OCI-M1 (cell line): ENCODE measurements at places on chromosomes 13 and 19.

DNA sequence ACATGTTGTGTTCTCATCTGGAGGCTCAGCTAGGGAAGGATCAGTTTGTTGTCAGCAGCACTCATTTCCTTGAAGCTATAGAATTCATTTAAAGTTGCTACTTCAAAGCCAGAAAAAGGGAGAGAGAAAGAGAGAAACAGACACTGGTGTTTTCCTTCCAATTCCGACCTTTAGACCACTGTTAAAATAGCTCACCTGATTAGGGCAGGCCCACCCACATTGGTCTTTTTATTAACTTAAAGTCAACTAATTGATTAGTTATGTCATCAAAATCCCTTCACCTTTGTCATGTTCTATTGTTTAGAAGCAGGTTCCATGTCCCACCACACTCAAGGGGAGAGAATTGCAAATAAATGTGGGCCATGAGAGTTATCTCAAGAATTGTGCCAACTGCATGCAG lies 560.2 kb downstream of the PCDH17 start:
- DNase-seq: no peak

GRCh38 chr13:110232756-110233155 lies 74.2 kb downstream of the COL4A1 start:
- DNase-seq: no peak

- no peak for DNase-seq
These were observed 349.6 kb upstream of the PCDH20 start for GRCh38 chr13:61765181-61765742.

GRCh38 chr13:95243207-95243606 lies 58.0 kb downstream of the ABCC4 start:
- DNase-seq: peak; percentile 96

GRCh38 chr19:1105008-1105872 lies 1.4 kb downstream of the GPX4 start:
- peak; percentile 36 for DNase-seq

- no peak for DNase-seq
These were observed 80.6 kb downstream of the DGKH start for GRCh38 chr13:42129033-42129432.

GRCh38 chr13:67221630-67222226 lies 8.4 kb downstream of the PCDH9 start:
- peak; percentile 72 for DNase-seq

DNA sequence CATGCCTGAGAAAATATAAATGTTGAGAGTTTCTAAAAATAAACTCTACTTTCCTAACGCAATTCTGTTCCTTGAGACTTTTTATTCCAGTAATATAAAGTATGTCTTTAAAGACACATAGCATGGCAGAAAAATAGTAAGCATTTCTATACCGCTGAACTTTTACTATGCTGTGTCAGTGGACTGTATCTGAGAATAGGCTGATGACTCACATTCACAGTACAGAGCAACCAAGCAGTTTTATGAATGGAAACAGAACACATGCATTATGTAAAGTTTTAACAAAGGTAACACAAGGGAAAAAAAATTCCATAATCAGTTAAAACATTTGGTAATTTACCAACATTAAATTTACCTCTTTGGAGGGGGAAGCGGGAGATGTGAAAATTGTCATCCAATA lies 38.4 kb downstream of the ZDHHC20 start:
- DNase-seq: no peak

DNA sequence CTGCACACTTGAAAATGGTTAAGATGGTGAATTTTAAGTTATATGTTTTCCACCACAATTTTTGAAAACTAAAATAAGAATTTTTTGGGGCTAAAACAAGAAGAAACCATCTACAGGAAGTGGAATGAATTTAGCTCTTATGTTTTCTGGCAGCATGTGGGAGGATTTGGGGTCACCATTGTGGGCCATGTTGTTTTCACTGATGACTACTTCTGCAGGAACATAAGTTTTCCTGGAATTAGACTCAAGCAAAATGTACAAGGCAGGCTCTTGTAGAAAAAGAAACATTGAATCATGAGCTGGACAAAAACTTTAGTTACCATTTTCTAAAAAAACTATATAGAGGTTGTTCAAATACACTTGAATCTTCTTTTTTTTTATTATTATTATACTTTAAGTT lies 125.3 kb upstream of the C1QTNF9B start:
- DNase-seq: no peak

DNA sequence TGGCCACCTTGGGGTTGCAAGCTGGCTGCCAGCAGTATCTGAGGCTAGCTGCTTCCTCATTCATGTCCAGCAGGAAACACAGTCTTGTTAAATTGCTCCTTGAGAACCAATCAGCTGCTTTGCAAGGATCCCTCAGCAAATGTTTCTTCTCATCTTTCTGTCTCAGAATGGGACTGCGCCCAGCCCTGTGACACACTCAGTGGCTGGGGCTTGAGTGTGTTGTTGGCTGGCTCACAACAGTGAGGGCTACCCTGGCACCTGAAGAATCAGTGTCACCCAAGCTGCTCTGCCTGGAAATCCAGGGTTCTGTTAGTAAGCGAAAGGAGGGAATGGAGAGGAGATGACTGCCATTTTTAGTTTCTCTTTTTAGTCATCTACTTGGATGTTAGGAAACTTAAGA lies 317.2 kb downstream of the DCT start:
- DNase-seq: no peak

DNA sequence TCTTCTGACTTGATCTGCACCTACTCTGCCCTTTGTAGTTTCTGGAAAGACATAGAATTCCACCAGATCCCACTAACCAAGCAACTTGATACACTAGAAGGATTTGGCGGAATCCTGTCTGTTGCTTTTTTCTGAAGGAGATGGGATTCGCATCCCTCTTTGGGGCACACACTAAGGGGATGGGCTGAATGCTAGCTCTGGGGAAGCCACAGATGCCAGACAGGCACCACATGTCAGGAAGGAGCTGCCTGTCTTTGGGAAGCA lies 52.1 kb downstream of the SERP2 start:
- no peak for DNase-seq

- peak; percentile 38 for DNase-seq
These were observed 21.6 kb downstream of the MYCBP2 start for GRCh38 chr13:77305266-77305665.

DNA sequence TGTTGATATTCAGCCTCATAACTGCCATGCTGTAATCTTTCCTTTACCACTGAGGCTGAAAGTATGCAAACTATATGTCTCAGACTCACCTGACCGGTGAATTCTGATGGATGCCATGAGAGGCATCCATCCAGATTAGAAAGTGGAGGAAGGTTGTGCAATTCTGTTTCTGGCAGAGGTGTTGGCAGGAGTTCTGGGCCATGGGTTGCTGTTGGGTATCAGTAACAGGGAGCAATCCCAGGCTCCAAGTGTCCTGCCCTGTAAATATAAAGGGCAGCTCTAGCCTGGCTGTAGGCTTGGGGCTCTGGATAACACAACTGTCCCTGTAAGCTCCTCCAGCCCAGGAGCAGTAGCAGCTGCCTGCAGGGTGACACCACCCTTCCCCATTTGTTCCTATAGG lies 77.4 kb upstream of the ABCC4 start:
- DNase-seq: no peak

DNA sequence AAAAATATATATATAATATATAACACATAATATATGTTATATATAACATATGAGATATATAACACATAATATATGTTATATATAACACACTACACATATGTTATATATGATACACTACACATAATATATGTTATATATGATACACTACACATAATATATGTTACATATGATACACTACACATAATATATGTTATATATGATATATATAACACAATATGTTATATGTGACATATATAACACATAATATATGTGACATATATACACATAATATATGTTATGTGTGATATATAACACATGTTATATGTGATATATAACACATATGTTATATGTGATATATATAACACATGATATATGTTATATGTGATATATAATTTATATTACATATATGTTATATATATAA lies 129.7 kb downstream of the CACNA1A start:
- DNase-seq: no peak

DNA sequence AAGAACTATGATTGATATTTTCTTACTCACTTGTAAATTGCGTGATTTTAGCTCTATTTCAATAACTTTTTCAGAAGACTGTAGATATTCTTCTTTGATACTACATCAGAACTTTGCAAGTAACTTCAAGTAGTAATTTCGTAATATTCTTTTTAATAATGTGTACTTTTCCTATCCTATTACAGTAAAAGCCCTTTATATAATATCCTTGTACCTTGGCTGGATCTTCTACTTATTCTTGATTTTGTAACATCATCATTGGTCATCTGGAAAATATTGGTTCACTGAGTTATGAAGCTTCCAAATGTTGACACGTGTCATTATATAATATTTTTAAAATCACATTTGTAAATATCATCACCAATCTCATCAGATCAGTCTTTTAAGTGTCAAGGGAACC lies 32.4 kb downstream of the POLR1D start:
- DNase-seq: no peak

GRCh38 chr13:49980266-49980665 lies 16.6 kb upstream of the TRIM13 start:
- DNase-seq: peak; percentile 18

- no peak for DNase-seq
These were observed 22.0 kb upstream of the GPR18 start for GRCh38 chr13:99280166-99280565.
